ENCODE measurements at places on chromosomes 11 and 22.
A peak's percentile ranks its signal among the peaks of the same experiment; 100 is the strongest.

DNA sequence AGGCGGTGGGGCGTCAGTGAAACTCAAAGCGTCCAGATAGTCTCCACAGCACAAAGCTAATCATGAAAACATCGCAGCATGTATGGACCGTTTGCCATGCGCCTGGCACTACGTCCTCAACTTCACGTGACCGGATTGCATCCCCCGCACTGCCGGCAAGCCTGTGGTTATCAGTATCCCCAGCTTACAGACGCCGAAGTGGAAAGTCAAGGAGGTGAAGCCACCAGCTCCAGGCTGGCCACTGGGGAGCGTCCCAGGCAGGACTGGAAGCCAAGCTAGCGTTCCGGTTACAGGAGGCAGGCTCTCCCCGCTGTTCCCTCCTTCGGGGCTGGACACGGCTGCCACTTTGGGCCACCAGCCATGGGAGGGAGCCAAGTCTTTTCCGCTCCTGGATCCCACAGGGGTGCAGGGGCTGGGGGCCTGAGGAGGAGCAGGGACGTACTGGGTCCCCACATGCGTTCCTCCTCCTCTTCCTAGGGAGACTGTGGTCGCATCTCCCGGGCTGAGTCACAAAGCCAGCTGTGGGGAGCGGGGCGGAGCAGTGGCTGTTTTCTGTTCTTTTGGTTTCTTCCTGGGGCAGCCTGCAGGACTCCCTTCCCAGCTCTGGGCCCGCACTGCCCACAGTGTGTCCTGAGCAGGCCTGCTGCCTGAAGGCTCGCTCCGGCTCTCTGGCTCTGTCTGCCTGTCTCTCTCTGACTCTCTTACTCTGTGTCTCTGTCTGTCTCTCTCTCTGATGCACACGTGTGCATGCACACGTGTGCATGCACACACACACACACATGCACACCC is 4.3 kb upstream of the OSBPL5 start:
- peak; percentile 33 for DNase-seq

DNA sequence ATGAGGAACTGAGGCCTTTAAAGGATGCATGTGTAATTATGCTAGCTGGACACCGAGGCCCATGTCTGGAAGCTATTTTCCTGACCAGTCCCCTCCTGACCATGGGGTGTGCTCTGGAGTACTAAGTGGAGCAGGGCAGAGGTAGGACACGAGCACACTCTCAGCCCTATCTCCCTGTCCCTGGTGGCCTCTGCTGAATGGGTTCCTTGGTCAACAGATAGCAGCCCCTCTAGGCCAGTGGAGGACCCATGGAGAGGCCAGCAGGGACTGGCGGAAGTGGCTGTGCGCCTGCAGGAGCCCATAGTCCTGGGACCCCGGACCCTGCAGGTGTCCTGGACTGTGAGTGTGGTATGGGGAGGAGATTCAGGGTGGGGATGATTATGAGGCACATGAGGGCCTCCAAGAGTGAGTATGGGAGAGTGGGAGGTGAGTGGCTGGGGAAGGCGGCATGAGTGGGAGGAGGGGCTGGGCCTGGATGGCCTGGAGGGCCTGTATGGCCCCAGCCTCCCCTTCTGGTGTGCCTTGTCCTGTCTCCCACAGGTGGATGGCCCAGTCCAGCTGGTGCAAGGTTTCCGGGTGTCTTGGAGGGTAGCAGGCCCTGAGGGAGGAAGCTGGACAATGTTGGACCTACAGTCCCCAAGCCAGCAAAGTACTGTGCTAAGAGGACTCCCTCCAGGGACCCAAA is 9.5 kb downstream of the ROBO3 start:
- DNase-seq, result no peak

GRCh38 chr11:96242191-96242847 is 100.7 kb downstream of the MAML2 start:
- no peak for DNase-seq

- no peak for DNase-seq
Measured at GRCh38 chr22:45717789-45718188, 46.2 kb downstream of the ATXN10 start.

DNA sequence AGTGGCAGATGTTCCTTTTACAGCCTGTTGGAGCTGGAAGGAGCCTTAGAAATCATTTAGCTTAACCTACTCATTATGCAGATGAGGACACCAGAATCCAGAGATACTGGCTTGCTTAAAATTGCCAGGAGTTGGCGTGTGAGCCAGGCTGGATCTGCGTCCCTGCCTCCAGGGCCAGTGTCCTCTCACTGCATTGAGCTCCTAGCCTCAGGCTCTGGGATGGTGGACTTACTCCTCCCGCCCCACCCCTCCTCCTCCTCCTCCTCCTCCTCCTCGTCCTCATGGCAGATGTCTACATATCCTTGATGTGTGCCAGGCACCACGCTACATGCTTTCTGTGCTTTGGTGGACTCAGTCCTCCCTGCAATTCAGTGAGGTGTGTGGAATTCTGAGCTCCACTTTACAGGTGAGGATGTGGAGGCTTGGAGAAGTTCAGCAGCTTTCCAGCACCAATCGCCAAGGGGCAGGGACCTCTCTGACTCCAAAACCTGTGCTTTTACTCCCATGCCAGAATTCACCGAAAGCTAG is 24.1 kb downstream of the ADAMTS15 start:
- no peak for DNase-seq

DNA sequence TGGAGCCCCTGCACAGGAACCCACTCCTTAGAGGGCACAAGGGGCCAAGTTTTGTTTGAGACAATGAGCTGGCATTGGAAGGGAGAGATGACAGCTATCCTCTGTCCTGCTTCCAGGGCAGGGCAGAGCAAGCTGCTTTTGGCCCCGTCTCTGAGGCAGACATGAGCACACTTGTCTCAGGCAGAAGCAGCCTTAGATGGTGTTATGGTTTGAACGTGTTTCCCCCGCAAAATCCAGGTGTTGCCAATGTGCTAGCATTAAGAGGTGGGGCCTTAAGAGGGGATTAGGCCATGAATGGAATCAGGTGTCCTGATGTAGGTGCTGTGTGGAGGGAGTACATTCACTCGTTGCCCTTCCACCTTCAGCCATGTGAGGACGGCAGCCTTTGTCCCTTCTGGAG is 2.5 kb downstream of the TP53AIP1 start:
- no peak for DNase-seq

DNA sequence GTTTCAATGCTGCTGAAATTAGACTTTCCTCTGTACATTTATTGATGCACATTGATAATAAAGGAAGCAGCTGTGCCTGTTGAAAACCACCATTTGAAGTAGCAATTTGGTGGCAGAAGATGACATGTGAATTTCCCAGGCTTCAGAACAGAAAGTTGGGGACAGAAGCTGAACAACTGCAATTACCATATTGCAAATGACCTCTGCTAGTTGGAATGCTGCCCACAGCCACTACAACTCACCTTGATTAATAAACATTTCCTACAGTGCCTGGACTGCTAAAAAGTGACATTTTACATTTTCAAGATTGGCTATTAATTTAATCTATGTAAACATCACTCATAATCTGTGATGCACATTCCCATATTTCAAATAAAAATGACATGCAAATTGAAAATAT is 208.6 kb downstream of the LUZP2 start:
- DNase-seq, result no peak

DNA sequence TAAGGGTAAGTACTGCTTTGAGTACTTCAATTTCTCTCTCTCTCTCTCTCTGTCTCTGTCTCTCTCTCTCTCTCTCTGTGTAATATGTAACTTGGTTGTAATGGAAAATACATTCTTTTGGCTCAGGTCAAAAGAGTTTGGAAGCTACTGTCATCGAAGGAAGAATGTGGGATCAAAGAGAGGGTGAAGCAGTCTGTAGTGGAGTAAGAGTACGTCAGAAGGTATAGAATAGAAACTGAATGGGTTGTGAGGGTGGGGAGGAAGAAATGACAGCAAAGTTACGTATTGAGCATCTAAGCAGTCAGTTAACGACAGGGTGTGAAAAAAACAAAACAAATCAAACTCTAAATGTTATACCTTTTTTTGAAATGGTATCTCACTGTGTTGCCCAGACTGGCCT is 10.0 kb downstream of the NCAM1 start:
- DNase-seq, result no peak

DNA sequence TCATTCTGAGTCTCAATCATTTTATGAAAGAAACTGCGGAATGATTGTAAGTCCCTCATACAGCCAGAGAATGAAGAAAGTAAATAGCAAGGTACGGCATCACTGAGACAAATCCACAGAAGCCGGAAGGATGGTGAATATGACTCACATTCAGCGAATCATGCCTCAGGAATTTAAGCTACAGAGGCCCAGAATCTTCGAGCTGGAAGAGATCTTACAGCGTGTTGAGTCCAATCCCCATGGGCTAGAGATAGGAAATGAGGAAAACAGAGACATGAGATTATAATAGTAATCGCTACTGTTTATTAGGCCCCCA is 173.2 kb downstream of the KIF18A start:
- no peak for DNase-seq

GRCh38 chr11:7527029-7527428 is 13.2 kb downstream of the PPFIBP2 start:
- no peak for DNase-seq

GRCh38 chr11:32279672-32280071 is 155.7 kb downstream of the WT1 start:
- DNase-seq, result no peak

DNA sequence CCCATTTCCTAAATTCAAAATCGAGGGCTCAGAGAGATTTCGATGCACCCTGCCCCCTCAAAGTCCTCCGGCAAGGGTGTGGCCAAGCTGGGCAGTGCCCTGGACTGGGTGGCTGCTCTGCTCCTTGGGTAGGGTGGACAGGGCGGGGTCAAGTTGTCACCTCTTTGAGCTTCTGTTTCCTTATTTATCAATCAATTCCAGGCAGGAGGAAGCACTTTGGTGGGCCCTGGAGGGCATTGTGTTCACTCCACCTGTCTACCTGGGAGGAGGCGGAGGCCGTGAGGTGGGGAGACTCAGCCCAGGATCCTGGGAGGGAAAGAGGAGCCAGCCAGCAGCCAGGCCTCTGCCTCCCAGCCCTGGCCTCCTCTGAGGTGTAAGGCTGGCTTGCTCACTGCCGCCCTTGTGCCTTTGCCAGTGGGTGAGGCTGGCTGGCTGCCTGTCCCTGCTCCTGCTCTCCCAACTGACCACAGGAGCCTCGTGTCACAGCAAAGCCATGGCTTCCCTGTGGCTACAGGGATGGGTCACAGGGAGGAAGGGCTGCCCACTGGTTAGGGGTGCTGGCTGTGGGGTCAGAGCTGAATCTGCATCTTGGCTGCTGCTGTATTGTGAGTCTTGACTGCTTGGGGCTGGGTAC is 25.5 kb upstream of the SHISAL1 start:
- DNase-seq, result no peak

GRCh38 chr11:14308114-14308896 is 50.7 kb downstream of the RRAS2 start:
- no peak for DNase-seq

- no peak for DNase-seq
Measured at GRCh38 chr11:19407677-19408270, 167.0 kb upstream of the E2F8 start.

Measured in stimulated activated CD4-positive, alpha-beta T cell treated with anti-CD3 and anti-CD28 coated beads, Interleukin-12 subunit alpha, Interleukin-12 subunit beta, amount 100 ng/mL, for 24 hours (primary cell).